ENCODE measurements at places on chromosomes 16 and 17.

GRCh38 chr16:83713597-83713996, 94.2 kb upstream of the HSBP1 start:
- no peak for DNase-seq

GRCh38 chr16:86277221-86277620, 233.1 kb upstream of the FOXF1 start:
- no peak for DNase-seq

DNA sequence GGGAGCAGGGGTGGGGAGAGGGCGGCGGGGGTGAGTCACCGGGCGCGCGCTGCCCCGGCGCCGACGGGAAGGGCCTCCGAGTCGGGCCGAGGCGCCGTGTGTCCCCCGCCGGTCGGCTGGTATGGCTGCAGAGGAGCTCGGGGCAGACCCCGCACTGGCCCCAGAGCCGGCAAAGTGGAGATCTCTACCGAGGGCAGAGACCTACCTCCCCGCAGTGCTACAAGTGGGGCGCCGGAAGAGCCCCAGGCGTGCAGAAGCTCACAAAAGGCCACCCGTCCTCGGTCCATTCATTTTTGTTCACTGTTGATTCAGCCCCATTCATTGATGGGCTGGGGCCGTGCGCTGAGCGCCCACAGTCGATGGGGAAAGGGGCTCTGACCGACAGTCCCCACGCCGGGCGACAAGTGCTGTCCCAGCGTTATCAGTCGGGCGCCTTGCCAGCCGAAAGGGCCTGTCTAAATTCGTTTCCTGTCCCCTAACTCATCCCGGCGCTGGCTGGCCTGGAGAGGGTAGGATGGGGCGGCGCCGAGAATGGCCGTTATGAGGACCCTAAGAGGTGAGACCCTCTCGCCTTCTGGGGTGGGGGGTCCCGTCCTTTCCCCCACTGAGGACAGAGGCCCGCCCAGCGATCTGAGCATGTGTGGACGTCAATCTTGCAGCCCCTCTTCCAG, 709 bp upstream of the ENO3 start:
- DNase-seq, result no peak

DNA sequence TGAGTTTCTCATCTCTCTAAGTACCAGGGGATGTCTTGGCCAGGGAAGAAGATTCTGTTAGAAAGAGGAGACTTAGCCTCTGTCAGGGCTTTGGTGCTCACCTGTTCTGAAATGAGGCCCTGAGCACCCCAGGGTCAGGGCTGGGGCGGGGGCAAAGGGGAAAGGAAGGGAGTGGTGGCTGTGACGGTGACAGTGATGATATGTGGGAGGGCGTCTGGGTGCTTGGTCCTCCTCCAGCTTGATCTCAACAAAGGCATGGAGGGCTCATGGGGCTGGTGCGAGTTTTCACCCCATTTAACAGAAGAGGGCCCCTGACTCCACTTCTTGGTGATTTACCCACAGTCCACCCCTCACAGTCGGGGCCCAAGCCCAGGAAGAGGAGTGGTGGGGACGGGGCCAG, 15.1 kb downstream of the SOX8 start:
- no peak for DNase-seq

DNA sequence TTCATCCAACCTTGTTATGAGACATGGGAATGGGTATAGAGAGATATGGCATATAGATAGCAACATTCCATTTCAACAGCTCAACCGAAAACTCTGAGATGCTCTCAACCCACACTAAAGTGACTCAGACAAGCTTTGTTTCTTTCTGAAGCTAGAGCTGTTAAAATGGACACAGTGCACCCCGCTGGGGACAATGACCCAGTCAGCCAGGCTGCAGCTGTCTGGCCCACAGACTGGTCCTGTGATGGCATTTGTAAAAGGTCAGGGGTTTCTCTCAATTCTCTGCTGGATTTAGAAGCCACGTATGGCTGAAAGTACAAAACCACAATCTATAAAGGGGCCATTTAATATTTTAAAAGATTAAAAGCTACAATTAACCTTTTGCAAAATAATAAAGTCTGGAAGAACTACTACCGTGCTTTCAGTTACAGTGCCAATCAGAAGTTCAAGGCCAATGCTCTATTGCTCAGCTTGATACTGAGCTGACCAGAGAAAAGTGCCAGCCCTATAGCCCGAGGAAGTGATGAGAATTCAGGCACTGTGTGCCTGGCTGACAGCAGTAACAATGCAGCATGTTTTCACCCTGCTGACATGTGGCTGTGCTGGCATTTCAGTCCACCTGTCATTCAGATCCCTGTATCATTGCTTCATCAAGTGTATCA, 60.2 kb downstream of the TEX2 start:
- no peak for DNase-seq

DNA sequence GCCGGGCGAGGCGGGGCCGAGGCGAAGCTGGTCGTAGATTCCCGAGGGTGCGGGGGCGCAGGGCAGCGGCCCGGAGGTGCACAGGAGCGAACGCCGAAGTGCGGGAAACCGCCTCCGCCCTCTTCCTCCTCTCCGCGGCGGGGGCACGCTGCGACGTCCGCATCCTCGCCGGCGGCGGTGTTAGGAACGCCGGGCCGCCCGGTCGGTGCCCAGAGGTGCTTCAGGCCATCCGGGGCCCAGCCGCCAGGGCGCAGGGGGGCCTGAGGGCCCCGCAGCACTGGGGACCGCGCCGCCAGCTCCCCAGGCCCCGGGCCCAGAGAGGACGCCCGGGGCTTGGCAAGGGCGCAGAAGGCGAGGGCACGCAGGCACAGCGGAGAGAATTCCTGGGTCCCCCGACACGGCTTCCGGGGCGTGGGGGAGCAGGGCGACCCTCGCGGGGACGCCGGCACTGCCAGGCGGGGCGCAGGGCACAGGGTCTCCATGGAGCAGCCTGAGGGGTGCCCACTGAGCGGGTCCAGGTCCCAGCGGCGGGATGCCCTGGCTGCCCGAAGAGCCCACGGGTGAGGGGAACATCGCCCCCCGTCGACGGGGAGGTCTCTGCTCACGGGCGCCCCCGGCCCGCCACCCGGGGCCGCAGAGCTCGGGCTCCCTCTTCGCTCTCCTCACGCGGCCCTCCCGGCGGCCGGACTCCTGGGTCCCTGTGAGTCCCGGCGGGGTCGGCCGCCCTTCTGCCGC, 576 bp downstream of the EPOP start:
- peak; percentile 88 for DNase-seq

- no peak for DNase-seq
These were observed 78.2 kb downstream of the HLF start for GRCh38 chr17:55342800-55343585.

GRCh38 chr17:8556074-8556473, 74.5 kb downstream of the MYH10 start:
- DNase-seq, result no peak

GRCh38 chr17:27414694-27415093, 41.6 kb upstream of the KSR1 start:
- no peak for DNase-seq

- DNase-seq, result no peak
These were observed 181.6 kb upstream of the ELAC2 start for GRCh38 chr17:13199425-13199824.

GRCh38 chr17:39212195-39212810, 12.2 kb downstream of the RPL19 start:
- no peak for DNase-seq

DNA sequence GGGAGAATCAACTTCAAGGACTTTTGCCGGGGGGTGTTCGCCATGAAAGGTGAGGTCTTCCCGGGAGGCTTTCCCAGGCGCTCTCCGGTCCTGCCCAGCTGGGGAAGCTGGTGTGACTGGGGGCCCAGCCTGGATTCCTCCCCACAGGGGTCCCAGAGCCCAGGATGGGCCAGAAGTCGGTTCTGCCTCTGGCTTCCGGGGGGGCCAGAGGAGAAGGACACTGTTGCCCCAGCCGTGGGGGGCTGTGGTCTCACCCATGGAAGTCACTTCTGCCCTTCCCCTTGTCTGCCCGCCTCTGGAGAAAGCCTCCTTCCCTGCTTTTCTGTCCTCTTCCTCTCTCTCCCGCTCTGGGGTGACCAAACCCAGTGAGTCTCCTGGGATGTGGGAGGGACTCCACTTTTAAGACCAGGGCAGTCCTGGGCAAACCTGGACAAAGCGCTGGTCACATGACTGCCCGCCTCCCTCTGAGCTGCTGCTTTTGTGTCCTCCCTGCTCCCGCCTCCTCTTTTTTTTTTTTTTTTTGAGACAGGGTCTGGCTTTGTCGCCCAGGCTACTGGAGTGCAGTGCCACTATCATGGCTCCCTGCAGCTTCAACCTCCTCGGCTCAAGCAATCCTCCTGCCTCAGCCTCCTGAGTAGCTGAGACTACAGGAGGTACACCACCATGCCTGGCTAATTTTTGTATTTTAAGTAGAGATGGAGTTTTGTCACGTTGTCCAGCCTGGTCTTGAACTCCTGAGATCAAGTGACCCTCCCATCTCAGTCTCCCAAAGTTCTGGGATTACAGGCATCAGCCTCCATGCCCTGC, 40.6 kb downstream of the RAB11FIP4 start:
- DNase-seq, result no peak

DNA sequence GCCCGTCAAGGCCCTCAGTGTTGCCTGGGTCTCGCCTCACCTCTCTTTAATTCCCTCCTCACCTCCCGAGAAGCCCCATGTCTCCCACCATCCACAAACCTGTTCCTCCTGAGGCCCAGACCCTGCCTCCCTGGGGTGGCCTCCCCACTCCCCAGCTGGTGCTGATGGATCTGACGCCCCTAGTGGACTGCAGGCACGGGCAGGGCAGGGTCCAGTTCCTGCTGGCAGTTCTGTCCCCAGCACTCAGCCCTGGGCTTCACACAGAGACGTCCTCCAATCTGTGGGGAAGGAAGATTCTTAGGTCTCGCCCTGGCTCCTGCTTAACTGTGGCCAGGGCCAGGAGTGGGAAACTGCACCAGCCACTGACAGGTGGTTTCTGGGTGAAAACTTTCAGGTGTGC, 108.8 kb downstream of the AMFR start:
- DNase-seq, result no peak

DNA sequence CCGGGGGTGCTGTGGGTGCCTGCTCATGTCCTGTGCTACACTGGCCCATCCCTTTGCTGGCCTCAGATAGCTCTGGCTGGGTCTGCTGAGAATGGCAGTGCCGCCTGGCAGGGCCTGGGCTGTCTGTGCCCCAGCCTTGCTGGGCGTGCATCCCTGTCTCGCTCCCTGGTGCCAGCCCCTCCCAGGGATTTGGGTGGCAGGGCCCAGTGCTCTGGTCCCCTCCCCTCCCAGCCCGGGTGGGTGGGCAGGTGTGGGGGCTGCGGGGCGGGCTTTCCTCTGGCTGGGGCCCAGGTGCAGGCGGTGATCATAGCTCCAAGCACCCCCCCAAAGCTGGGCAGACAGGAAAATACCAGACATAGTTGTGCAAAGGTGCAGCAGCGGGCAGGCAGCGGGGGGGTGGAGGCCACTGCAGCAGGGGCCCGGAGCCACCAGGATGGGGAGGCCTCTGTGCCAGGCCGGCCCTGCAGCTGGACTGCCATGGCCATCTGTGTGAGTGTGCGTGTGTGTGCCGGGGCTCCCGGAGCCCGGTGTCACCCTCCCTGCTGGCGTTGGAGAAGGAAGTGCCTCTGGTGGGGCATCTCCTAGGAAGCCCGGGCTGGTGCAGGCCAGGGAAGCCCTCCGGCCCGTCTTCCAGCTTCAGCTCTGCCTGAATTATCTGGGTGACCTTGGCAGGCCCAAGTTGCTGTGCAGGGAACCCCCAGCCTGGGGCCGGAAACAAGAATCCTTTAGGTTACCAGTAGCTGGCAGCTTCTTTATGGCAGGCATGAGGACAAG, 7.4 kb downstream of the GLIS2 start:
- no peak for DNase-seq

GRCh38 chr16:19859166-19859565, 25.5 kb downstream of the GPRC5B start:
- no peak for DNase-seq

DNA sequence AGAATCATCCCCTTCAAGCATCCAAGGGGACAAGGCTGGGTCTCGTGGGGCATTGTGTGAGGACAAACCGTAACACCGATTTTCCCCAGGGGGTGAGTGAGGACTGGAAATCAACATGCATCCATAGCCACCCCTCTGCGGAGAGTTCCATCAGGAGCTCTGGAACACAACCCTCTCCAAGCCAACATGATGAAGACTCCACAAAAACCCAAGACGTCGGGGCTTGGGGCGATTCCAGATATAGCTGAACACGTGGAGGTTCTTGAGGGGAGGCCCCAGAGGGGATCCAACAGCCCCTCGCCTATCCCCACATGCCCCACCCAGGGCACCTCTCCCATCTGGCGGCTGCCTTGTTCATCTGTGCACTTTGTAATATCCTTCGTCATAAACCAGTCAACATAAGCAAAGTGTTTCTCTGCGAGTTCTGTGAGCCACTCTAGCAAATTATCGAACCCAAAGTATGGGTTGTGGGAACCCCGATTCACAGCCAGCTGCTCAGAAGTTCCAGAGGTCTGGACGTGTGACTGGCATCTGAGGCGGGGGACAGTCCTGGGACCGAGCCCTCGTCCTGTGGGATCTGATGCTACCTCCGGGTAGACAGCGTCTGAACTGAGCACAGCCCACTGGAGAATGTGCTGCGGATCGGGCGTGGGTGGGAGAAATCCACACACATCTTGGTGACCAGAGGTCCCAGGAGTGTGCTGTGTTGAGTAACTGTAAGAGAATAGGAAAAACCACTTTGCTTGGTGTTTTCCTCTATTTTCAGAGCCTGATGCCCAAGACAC, 55.5 kb downstream of the RPH3AL start:
- peak; percentile 18 for DNase-seq

DNA sequence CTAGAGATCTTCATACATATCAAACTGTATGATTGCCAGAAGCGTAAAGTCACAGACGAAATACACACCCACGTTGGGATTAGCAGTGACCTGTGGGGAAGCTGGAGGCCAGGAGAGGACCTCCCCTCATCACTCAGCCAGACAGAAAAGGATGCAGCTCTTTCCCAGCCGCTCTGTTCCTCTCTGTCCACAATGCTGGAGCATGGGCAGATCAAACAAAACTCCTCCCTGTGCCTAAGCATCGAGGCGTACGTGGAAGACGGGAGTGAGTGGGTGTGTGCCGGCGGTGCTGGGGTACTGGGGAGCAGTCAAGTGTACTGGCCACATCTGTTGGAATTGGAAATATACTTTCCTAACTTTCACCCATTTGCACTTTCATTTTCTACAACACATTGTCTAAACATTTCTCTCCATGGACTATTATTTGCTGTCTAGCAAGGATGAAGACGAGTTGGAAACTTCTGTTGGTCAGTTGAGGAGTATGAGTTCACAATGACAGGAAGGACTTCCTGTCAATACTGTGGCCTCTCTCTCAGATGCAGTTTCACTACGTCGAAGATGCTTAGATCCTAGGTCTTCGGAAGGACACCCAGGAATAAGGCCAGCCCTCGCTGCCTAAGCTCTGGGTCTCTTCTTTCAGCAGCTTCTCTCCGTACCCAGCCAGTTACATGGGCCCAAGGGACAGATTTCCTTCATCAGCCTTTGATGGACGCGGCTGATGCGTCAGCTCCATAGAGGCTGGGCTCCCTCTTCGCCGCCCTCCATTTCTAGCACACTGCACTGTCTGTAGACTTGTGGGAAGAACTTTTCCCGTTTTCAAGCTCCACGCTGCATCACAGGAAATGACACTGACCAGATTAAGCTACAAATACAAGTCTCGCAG, 30.6 kb upstream of the ENDOV start:
- DNase-seq, result no peak

DNA sequence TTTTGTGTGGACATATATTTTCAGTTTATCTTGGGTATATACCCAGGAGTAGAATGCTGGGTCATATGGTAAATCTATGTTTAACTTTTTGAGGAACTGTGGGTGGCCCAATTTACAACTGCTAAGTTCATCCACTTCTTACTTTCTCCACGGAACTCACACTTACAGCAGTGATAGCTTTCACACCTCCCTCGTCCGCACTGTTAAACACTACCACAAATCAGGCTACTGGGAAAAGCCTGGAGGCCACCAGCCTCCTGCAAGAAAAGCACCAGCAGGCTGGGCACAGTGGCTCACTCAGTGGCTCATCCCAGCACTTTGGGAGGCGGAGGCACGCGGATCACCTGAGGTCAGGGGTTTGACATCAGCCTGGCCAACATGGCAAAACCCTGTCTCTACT, 14.7 kb upstream of the ZG16 start:
- no peak for DNase-seq

All from left lung (tissue), 14 donors.